Left hindlimb (tissue), 1 donor: ENCODE measurements at places on chromosomes 1 and 21.

DNA sequence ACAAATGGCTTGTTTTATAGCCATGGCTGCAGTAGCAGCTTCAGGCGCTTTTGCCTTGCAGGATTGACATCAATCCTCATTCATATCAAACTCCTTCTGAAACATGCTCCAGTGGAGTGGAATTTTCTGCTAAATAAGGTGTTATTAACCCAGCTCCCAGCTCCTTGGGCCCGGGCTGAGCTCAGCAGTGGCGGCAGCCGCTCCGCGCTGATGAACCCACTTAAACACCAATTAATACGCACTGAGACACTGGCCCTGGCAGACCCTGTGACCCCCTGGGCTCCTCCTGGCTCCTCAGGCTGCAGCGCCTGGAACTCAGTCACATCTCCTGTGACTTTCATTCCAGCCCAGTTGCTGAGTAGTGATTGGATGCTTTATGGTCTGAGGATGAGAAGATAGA lies 137.4 kb upstream of the GRIK3 start:
- no peak for DNase-seq

- no peak for DNase-seq
These were observed 40.4 kb upstream of the LDLRAP1 start for GRCh38 chr1:25502957-25503356.

GRCh38 chr1:1021920-1022259 lies 2.0 kb downstream of the AGRN start:
- no peak for DNase-seq

GRCh38 chr1:203629507-203630082 lies 3.0 kb downstream of the ATP2B4 start:
- peak; percentile 76 for DNase-seq

GRCh38 chr1:177021687-177022086 lies 142.8 kb downstream of the ASTN1 start:
- no peak for DNase-seq

DNA sequence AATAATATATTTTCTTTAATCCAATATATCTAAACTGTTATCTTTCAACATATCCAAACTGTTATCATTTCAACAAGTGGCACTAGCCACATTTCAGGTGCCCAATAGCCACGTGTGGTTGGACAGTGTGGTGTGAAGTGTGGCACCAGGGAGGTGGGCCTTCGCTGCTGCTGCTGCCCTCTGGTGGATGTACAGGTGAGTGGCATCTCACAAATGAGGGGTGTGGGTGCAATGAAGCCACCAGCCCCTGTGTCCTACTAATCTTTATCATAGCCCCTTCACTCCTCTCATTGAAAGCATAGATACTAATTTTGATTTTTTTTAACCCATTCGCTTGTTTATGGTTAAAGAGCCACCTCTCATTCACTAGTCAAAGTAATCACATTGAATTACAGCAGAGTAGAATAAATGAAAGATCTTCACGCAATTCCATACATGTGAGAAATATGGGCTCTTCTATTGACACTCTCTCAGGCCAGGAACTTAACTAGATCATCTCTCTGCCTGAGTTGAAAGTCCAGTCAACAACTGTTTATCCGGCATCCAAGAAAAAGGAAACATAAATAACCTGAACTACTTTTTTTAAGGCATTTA lies 499.2 kb downstream of the OMA1 start:
- DNase-seq, result no peak

- DNase-seq, result no peak
These were observed 8.9 kb upstream of the PDE9A start for GRCh38 chr21:42644223-42645208.

- DNase-seq, result peak; percentile 47
These were observed 68.5 kb downstream of the SLC37A1 start for GRCh38 chr21:42581993-42582786.

GRCh38 chr1:17218939-17219338 lies 14.0 kb downstream of the PADI1 start:
- no peak for DNase-seq

GRCh38 chr1:171222936-171223335 lies 25.4 kb upstream of the FMO1 start:
- DNase-seq, result no peak

DNA sequence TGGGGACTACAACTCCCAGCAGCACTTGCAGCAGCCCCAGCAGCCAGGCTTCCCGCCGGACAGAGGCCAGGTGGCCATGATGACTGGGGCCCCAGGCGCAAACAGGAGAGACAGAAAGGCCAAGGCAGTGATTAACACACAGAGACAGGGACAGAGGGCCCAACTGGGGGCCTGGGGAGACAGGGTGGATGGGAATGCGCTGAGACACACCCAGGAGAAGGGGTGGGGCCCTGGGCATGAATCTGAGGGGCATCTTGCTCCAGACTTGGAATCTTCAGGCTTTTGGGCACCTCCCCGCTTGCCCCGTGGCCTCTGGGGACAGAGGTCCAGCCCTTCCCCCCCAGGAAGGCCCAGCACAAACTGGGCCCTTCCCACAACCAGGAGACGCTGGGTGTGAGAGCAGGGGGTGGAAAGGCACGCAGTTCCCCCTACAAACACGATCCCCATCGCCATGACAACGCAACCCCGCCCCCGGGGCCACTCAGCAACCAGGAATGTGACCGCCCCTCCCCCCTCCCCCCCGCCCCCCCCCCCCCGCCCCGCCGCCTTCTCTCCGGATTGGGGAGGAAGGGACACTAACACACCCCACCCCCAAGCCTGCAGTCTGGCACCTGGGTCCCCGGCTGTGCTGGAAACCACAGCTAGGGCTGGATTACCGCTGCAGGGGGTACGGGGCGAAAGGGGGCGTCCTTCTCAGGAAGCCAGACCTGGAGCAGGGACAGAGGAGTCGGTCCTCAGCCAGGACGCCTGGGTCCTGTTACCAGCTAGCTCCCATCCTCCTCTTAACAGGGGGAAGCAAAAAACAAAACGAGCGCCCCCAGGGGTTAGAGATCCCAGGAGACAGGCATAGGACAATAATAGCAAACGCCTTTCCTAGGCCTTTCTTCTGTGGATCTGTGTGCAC lies 4.5 kb downstream of the HDGF start:
- peak; percentile 96 for DNase-seq

- DNase-seq, result no peak
These were observed 64.0 kb upstream of the RUNX1 start for GRCh38 chr21:35113064-35113463.

DNA sequence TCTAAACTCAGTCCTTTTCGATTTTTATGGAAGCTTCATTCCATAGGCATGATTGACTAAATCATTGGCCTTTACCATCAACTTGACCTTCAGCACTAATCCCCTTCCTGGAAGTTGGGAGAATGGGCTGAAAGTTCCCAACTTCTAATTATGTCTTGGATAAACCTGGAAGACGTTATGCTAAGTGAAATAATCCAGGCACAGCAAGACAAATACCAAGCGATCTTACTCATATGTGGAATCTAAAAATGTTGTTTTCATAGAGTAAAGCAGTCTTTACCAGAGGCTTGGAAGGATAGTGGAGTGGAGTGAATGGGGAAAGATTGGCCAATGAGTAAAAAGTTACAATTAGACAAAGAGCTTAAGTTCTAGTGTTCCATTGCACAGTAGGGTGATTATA lies 1453.2 kb downstream of the PLA2G4A start:
- no peak for DNase-seq

GRCh38 chr1:22531251-22531650 lies 32.0 kb upstream of the EPHA8 start:
- DNase-seq, result peak; percentile 50

GRCh38 chr1:234772345-234773147 lies 162.6 kb upstream of the IRF2BP2 start:
- peak; percentile 77 for DNase-seq

DNA sequence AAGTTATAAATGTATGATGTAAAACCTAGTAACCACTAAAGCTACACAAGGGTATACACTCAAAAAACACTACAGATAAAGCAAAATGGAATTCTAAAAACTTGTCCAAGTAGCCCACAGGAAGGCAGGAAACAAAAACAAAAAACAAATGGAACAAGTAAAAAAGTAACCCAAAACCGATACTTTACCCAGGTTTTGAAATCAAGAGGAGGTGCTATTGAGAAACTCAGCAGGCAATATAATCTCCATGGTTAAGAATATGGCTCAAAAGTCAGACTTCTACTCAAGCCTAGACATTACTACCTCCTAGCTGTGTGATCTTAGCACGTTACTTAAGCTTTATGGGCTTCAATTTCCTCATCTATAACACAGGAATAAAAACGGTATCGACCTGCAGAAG lies 13.3 kb downstream of the RBBP5 start:
- no peak for DNase-seq

GRCh38 chr1:50181027-50181663 lies 72.4 kb downstream of the ELAVL4 start:
- no peak for DNase-seq

- no peak for DNase-seq
These were observed 361 bp upstream of the LMX1A start for GRCh38 chr1:165356876-165357275.
